ENCODE measurements at places on chromosomes 11 and 22.

GRCh38 chr11:129045150-129045549 is 102.5 kb upstream of the TP53AIP1 start:
- DNase-seq: no peak

DNA sequence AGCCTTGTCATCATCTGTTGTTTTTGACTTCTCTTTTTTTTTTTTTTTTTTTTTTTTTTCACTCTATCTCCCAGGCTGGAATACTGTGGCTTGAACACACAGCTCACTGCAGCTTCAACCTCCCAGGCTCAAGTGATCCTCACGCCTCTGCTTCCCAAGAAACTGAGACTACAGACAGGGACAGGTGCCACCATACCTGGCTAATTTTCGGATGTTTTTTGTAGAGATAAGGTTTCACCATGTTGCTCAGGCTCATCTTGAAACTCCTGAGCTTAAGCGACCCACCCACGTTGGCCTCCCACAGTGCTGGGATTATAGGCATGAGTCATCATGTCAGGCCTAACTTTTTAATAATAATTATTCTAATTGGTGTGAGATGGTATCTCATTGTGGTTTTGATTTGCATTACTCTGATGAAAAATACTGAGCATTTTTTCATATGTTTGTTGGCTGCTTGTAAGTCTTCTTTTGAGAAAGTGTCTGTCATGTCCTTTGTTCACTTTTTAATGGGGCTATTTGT is 51.3 kb upstream of the OR9G4 start:
- DNase-seq: no peak

DNA sequence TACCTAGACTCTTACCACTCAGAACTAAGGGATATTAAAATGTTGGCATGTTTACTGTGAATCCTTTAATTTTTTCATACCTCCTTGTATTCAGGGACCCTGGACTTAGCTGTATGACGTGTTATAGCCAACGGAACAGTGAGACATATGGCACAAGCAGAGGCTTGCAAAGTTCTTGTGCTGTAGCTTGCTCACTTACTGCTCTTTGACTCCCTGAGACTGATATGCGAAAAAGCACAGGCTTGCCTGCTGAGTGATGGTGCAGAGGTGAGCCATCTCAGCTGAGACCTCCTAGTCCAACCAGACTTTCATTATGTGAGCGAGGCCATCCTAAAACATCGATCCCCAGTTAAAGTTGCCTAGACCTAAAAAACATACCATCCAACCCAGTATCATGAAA is 811.0 kb downstream of the METTL15 start:
- no peak for DNase-seq

GRCh38 chr22:39422721-39423120 is 23.1 kb downstream of the TAB1 start:
- no peak for DNase-seq

DNA sequence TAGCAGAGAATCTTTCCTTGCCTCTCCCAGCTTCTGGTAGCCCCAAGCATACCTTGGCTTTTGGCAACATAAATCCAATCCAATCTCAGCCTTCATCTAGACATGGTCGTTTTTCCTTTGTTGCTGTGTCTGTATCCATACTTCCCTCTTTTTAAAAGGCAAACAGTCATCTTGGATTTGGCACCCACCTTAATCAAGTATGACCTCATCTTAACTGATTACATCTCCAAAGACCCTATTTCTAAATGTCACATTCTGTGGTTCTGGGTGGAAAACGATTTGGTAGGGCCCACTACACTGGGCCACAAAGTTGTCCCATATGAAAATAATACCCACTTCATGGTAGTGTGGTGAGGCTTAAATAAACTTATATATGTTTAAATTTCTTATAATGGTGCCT is 852 bp downstream of the BUD13 start:
- no peak for DNase-seq

- DNase-seq: no peak
Measured at GRCh38 chr11:110716361-110716760, 4.1 kb upstream of the ARHGAP20 start.

- DNase-seq: no peak
Measured at GRCh38 chr22:39773976-39774539, 119.5 kb downstream of the ENTHD1 start.

- DNase-seq: no peak
Measured at GRCh38 chr11:98090861-98091505, 929.8 kb upstream of the CNTN5 start.

DNA sequence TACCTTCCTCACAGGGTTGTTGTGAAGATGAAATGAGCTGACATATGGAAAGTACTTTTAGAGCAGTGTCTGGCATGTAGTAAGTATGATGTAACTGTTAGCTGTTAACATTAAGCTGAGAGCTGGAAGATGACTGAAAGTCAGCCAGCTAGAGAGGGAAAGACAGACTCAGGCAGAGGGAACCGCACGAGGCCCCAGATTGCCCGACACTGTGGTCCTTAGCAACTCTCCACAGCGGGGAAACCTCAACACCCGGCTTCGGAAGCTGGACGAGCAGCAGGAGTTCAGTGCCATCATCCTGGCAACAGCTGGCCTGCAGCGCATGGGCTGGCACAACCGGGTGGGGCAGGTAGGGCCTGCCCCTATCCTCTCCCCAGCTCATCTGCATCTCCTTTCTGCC is 6.5 kb downstream of the HMBS start:
- no peak for DNase-seq

- DNase-seq: no peak
Measured at GRCh38 chr22:24989541-24989951, 37.0 kb downstream of the KIAA1671 start.

- peak; percentile 4 for DNase-seq
Measured at GRCh38 chr11:5938603-5938965, 3.5 kb upstream of the OR56A3 start.

DNA sequence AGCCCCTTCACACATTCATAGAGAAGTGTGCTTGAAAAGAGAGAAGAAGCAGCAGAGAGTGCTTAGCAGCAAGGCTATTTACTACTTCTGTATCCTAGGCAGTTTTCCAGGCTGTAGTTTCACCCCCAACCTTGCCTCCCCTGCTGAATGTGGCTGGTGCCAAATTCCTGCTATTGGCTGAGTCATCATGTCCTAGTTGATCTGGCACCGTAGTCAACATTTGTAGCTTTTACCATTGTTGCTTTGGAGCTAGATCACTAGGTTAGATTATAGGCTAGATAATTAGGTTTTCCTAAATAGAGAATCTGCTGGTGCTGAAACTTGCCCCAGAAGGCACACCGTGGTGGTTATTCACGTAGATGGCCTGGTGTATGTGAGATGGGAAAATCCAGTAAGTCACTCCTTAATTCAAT is 32.7 kb downstream of the ARHGAP42 start:
- DNase-seq: peak; percentile 65

DNA sequence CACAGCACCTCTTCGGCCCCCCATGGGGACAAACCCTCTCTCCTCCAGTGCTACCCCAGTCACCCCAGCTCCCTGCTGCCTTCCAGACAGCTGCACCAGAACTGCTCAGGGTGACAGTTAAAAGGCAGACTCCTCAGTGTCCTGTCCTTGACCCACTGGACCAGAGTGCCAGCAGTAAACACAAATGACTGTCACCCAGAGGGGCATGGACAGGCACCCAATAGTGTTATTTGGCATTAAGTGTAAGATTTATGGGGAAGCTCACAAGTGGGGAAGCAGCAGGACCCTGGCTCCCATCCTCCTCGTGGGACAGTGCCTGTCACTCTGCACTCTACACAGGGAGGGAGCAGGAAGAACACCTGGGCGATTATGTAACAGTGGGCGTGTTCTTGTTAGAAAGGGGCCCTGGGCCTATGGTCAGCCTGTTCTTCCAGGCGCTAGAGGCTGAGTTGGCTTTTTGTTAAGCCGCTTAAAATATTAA is 5.0 kb downstream of the RPS19BP1 start:
- DNase-seq: no peak

DNA sequence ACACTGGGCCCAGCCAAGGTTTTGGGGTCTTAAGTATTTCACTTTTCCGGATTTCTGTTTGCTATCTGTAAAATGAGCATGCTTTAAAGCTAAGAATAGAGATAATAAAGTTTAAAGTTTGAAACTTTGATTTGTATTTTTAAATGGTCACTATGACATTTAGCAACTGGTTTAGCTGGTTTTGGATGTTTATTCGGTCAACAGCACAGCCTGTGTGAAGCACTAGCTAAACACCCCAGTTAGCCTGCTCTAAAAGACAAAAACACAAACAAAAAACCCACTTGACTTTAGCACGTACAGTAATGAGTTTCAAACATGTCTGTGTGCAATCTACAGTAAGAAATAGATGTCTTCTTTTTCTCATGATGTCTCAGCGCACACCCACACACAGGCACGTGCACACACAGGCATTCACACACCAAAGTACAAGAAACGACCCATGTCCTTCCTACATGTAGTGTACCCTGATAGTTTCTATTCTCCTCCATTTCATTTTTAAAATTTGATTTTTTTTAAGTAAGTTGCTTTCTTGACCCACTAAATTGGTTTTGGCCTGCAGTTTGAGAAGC is 29.4 kb downstream of the SLC1A2 start:
- no peak for DNase-seq

DNA sequence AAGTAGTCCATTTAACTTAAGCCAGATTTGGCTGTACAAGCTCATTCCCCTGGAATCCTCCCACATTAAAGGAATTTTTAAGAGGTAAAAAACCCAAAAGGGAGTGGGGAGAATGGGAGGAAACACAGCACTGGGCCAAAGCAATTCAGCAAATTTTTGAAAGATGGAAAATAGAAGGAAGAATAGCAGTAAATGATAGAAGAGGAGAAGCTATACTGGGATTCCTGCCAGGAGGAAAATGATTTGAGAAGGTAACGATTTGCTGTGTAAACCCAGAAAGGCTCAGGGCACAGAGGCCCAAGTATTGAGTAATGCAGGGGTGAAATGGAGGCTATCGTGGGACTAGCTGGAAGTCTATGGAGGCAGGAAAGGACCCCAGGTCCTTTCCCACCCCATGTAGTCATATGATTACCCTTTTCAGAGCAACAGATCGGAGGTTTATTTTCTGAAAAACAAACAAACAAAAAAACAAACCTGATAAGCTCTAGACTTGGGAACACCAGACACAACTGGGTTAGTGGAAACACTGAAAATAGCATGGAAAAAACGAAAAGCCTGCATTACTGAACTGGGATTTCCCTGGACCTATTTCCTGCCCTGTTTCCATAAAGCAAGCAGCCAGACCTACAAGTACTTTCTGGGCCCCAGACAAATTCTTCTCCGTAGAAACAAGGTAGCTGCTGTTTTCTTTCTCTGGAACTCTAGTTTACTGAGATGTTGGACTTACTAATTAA is 140.0 kb downstream of the SWAP70 start:
- DNase-seq: no peak

DNA sequence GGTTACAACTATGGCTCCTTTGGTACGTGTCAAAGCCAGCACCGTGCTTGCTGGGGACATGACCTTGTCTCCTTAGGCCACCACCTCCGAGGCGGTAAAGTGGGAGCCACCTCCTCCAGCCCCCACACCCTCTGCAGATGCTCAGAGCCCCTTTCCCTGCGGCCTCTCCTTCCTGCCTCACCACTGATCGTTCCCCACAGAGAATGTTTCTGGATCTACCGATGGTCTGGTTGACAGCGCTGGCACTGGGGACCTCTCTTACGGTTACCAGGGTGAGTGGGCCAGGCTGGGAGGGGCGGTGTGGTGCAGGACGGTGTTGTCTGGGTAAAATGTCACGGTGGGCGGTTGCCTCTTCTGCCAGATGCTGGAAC is 8.9 kb downstream of the SIDT2 start:
- no peak for DNase-seq

Measured in NCI-H2081 treated with DMSO at 0.1 percent for 48 hours (cell line).